ENCODE measurements at places on chromosomes 3 and 15.

DNA sequence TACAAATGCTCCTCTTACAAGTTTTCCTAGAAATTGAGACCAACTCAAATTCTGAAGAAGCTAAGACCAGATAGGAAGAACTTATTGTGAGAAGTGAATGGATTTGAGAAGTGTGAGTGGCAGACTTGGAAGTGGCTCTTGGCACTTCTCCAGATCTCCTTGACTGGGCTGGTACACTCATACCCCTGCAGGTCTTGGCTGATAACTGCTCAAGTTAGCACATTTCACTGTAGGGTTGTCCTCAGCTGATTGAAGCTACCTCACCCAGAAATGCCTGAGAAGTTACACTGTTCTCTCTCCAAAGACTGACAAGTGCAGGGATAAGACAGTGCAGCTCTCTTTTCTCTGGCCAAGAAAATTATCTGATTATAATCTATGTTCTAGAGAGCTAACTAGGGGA is 16.5 kb upstream of the CLDN1 start:
- DNase-seq: no peak

GRCh38 chr3:125103406-125103805 is 47.6 kb upstream of the HEG1 start:
- no peak for DNase-seq

GRCh38 chr3:161354554-161354953 is 16.8 kb downstream of the SPTSSB start:
- no peak for DNase-seq

DNA sequence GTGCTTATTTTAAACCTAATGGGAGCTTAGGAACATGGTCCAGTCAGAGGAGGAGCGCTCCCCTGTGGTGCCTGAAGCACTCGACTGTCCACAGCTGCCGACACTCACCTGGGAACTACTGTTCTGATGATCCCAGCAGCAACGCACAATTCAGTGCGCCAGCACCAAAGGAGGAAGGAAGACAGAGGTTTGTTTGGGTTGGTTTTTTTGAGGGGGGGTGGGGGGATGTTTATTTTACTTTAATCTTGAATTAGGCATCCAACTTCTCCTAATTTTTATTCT is 48.8 kb upstream of the VGLL4 start:
- DNase-seq: no peak

GRCh38 chr15:80252121-80252518 is at the start of gene CTXND1:
TSS of gene CTXND1 (minus strand) at chr15:80252213. CDS start at chr15:80201949, 50,264 bp downstream.
- no peak for DNase-seq

GRCh38 chr3:72791161-72791560 is 57.1 kb downstream of the SHQ1 start:
- no peak for DNase-seq

GRCh38 chr3:152942366-152942765 is 107.4 kb downstream of the P2RY1 start:
- DNase-seq: no peak

DNA sequence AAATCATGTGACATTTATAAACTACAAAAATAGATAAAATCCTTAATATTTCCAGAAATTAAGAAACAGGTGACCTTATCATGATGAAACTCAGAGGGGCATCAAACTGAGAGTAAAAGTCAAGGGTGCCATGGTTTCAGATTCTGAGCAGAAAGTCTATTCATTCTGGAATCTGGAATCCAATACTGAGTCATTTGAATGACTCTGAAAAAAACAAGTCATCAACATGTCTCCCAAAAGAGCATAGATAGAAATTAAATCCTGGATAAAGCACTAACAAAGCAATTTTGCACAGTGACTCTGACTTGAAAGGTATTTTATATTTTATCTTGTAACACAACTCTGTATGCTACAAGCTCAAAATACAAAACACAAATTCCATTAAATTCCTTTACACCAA is 23.4 kb downstream of the STAC start:
- no peak for DNase-seq

DNA sequence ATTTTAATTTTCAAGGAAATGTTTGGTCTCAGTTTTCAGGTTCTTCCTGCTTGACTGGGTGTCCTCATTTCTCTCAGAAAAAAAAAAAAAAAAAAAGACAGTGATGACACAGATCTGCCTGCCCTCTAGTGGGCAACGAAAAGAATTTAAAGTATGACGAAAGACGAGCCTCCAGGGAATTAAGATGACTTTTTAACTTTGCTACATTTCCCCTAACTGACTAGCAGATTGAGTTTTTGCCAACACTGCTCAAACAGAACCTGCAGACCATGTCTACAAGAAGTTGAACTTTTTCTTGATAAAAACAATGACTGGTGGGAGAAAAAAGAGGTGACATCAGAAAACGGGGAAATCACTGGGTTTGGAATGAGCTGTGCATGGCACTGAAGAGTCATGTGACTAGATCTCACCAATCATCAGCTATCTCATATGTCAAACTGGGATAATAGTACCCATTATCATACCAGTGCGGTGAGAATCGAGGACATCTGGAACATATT is 40.8 kb downstream of the EOMES start:
- DNase-seq: no peak

DNA sequence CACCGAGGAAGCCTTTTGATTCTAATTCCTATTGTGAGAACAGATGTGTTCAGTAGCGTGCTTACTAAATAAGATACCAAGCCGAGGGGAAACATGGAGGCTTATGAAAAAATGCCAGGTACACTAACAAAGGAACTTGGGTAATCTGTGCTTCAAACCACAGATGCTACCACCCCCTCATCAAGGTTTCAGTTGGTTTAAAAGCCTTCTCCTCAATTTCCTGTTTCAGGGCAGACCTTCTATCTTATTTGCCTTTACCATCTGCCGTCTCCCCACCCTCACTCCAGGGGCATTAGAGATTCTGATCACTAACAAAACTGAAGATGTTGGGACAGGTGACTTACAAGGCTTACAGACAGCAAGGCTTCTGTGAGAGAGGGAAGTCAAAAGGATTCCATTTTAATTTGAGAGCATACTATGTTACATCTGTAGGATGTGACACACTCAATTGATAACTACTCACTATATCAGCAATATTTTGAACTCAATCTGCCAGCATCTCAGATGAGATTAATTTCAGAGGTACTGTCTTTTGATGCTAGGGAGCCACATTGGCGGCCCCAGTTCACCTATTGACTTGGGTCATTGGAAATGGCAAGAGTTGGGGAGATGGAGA is 60.6 kb upstream of the PLCL2 start:
- no peak for DNase-seq

DNA sequence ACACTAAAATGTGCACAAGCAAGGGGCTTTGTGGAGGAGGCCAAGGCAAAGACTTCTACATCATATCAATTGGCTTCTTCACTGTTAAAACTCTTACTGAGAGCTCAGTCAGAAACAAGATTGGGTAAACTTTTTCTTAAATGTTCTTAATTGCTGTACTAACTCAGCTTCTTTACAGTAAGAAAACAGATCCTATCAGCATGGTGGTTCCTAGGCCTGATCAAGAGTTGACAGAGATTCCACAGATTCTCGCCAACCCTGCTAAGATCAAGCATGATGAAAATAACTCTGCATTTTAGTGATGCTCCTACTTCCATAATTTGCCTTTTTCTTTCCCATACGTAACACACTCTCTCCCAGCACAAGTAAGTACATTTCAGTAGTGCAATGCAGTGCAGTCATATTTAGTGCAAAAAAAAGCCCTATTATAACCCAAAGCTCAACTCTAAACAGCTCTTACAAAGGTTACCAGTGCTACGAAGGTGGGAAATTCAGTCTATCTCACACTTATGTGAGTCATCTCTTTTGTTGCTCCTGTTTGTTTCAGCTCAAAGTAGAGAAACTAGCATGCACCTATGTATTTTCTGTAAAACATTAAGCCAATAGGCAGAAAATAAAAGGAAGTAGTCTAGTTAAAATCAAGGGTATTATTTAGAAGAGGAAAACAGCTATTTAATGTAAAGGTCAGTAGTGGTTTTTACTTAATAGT is 29.9 kb downstream of the TIGIT start:
- no peak for DNase-seq

DNA sequence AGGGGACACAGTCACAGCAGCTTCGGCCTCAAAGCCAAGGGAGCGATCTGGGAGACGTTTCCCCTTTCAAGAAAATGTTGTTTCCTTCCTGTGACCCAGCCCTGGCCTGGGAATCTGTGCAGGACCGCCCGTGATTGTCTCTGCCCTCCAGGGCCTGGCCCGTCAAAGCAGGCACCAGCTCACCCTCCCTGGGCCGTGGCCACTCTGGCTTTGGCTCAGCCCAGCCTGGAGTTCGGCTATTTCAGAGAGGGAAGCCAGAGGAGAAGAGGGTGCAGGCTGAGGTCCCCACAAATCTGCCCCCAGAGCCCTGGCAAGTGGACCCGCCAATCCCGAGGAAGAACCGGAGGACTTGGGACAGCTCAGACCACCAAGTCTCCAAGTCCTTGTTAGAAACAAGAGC is 12.7 kb downstream of the GATA2 start:
- DNase-seq: no peak

GRCh38 chr3:68288085-68288484 is 633.7 kb upstream of the SUCLG2 start:
- no peak for DNase-seq

DNA sequence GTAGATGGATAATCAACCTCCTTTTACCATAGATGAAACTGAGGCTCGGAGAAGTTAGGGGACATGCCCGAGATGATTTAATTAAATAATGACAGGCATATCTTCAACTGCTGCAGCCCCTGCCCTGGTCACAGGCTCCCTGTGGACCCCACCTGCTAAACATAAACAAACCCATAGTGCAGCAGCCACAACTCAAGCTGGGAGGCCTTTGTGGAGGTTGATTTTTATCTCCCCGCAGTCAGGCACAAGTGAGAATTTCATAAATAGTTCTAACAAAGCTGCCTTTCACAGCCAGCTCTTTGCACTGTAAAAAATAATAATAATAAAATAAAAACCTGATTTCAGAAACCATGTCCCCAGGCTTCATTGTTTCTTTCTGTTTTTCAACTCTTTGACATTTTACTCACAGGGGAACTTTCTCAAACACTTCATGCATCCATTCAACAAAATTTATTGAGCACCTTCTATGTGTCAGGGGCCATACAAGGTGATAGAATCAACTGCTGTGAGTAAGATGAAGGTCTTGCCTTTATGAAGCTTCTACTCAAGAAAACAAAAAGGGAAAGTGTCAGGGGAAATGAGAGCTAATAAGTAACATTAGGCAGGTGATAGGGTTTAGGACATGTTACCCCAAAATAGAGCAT is 393.6 kb upstream of the PROK2 start:
- no peak for DNase-seq

DNA sequence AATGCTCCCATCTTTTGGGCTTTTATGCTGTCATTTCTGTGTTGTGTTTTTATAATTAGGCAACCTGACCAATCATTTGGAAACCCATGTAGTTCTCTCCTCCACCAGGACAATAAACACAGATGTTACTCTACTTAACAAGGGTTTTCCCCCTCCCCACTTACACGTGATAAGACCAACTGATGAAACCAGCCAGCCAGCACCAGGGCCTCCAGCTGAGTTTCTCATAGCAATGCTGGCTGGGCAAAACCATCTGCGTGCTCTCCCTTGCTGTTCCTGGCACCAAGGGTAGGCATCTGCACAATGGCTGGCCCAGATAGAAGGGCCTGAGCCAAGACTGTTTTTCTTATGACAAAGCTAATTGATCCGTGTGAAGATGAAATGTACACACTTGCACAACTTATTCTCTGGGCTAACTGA is 310.4 kb downstream of the PLCL2 start:
- no peak for DNase-seq

- DNase-seq: no peak
These were observed 48.8 kb downstream of the FBXO22 start for GRCh38 chr15:75952525-75952924.

DNA sequence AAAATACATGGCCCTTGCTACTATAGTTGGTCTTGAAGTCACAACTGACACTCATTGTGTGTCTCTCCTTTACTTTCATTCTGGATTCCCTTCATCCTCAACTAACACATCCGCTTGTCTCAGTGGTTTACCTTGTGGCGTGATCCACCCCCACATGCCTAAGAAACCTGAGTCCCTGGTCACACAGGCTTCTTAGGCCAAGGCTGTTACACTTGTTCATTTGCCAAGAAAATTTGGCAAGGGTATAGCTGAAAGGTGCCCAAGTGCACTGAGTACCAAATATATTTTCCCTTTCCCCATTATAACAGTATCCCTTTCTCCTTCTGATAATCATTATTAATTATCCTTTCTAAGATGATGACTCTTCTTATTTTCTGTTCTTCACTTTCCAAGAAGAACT is 207.6 kb upstream of the STAC start:
- no peak for DNase-seq

- no peak for DNase-seq
These were observed 324.6 kb downstream of the MFSD1 start for GRCh38 chr3:159126261-159127020.

GRCh38 chr3:65888980-65889706 is 149.6 kb downstream of the MAGI1 start:
- no peak for DNase-seq

GRCh38 chr3:98980915-98981596 is 79.6 kb upstream of the DCBLD2 start:
- DNase-seq: no peak

GRCh38 chr3:126664591-126665214 is 9.8 kb upstream of the TXNRD3 start:
- DNase-seq: no peak

GRCh38 chr3:61134532-61134931 is 116.7 kb downstream of the FHIT start:
- no peak for DNase-seq

GRCh38 chr3:46882377-46883053 is 5.0 kb downstream of the PTH1R start:
- DNase-seq: no peak

- DNase-seq: no peak
These were observed at the start of gene IL17RE for GRCh38 chr3:9902372-9903237. TSS of gene IL17RE (plus strand) at chr3:9902848. CDS start at chr3:9902933, 85 bp downstream.

GRCh38 chr3:142795332-142795731 is 71.5 kb downstream of the TRPC1 start:
- DNase-seq: no peak

DNA sequence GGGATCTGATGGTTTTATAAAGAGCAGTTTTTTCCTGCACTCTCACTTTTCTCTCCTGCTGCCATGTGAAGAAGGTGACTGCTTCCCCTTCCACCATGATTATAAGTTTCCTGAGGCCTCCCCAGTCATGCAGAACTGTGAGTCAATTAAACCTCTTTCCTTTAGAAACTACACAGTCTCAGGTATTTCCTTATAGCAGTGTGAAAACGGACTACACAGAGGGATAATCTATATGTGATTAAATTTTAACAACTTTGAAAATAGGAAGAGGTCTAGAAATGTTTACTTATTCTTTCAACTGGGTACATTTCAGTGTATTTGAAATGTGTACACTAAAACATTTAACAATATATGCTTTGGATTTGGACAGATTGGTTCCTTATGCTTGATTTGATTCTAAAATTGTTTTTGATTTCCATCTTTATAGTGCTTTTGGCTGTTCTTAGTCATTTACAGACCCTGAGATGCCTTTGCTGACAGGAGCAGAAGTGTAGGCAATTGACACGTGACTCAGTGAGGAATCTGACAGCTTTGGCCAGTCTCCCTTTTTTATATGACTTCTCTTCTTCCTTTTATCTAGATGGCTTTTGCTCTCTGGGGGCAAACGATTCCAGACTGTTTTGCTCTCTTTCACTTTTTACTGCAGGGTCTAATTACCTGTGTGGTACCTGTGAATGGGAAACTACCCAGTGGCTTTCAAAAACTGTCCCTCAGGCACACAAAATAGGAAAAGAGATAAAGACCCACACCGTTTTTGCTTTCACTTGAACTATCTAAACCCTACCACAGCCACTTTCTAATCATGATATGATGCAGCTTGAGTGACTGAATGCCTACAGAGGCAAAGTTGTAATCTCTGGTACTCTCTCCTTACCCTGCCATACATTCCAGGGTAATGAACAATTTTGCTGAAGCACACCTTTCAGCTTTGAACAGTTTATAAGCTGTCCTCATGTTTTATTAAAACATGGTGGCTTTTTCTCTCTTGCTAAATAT is 422.6 kb downstream of the ROBO1 start:
- DNase-seq: no peak

Measured in stimulated activated CD4-positive, alpha-beta T cell treated with anti-CD3 and anti-CD28 coated beads, Interleukin-1b, Interleukin-23, amount 100 ng/mL, for 1 hour (primary cell).